ENCODE measurements at places on chromosomes 6 and 20. TPM values are rescaled to one million over a fixed set of nuclear protein-coding genes. Genes with fewer than 3 reads are reported as not detected.

GRCh38 chr6:14058029-14058695 lies 59.4 kb upstream of the CD83 start:
- no peak for DNase-seq

GRCh38 chr6:137081997-137082396 lies 37.2 kb upstream of the IL20RA start:
- no peak for DNase-seq

- no peak for DNase-seq
Measured at GRCh38 chr20:4406627-4407026, 315.1 kb upstream of the PRND start.

- no peak for DNase-seq
Measured at GRCh38 chr20:61193164-61193563, 58.9 kb upstream of the CDH4 start.

PABPC1L gene
- total RNA-seq = 10.3 TPM
